ENCODE measurements at places on chromosomes 13 and 19. TPM values are rescaled to one million over a fixed set of nuclear protein-coding genes. Genes with fewer than 3 reads are reported as not detected.

- no peak overlapping the region for H3K4me3 ChIP-seq
- no peaks in the 10 kb centered on the region for H3K27me3 ChIP-seq
- no peak overlapping the region for H3K27ac ChIP-seq
- DNase-seq: no peak
Measured at GRCh38 chr13:114298866-114299265, 15.4 kb upstream of the CHAMP1 start.

DNA sequence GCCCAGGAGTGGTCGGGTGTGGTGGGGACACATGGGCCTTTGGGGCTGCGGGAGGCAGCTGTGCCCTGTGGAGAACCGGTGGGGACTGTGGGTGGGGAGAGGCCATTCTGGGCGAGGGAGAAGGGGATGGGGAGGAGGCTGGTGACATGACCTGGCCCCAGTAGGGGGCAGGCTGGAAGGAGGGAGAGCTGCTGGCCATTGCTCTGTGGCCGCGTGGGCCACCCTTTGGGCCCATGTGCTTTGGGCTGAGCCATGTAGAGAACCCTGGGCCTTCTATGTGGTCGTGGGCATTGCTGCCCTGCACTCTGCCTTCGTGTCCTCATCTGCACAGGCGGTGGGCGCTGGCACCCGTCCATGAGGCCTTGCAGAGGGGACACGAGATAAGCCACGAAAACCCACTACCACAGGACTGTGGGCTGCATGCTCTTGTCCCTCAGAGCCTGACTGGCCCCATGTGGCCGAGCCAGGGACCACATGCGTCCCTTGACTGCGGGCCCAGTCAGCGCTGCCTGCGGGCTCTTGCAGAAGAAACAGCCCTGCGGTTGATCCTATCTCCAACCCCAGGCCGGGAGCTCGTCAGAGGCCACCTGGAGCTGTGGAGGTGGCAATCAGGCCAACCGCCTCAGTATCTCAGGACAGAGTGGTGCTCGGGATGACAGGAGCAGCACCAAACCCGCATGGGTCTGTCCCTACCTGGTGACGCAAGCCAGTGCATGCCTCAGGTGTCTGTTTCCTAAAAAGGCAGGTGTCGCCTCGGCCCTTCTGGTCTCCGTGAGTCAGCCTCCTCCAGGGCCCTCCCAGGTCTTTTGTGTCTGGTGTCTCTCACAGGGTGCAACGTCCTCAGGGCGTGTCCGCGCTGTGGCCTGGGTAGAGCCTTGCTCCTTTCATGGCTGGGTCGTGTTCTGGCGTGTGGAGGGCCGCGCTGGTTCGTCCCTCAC, 14.3 kb downstream of the FZR1 start:
- no peak overlapping the region for H3K4me3 ChIP-seq
- H3K27ac ChIP-seq: no peak overlapping the region
- no peaks in the 10 kb centered on the region for H3K27me3 ChIP-seq

DNA sequence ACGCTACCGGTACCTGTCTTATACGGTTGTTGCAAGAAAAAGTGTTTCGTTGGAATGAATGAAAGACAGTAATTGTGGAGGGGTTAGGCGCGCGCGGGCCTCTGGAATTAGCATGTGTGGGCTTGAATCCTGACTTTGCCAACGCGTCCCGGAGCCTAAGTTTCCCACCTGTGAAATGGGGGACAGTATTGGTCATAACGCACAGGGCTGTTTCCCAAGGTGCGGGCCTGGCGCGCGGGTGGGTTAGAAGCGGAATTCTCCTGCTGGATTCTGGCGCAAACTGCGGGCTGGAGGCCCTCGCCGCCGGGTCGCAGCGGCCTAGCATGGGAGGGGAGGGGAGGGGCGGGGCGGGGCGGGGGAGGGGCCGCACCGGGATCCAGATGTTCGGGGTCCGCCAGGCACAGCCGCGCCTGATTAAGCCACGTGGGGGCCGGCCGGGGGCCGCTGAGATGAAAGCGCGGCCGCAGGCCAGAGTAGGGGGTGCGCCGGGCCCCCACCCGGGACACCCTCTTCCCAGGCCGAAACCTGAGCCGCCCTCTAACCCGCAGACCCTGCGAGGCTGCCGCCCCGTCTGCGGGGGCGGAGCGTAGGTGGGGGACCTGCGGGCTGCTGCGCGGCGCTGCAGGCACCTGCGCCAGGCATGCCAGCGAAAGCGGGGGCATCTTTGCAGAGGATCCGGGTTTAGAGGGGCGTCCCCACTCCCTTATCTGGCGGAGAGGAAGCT, 1.2 kb upstream of the TMEM59L start:
- peaks cover 75% of the 10 kb centered on the region for H3K27me3 ChIP-seq
- H3K27ac ChIP-seq: no peak overlapping the region
- H3K36me3 ChIP-seq: no peaks in the 10 kb centered on the region
- DNase-seq: no peak

- H3K4me3 ChIP-seq: no peak overlapping the region
- H3K27me3 ChIP-seq: no peaks in the 10 kb centered on the region
- no peak for DNase-seq
- H3K36me3 ChIP-seq: no peaks in the 10 kb centered on the region
Measured at GRCh38 chr19:28577233-28577632, 635.7 kb downstream of the UQCRFS1 start.

DNA sequence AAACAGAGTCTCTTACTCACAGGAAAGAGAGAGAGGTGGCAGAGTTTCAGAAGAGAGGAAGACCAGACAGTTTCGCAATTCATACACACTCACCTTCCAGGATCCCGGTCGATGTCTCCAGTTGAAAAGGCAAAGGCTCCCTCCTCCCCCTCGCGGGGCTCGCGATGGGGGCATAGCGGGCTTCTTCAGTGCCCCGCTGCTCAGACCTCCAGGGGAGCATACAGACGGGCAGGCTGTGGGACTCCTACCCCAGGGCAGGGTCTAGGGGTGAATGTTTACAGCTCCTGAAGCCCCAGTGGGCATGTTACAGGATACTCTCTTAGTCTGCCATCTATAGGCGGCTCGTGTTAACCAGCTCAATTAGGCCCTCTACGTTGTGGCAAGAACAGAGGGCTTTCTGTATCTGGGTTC, 139.2 kb downstream of the SLITRK5 start:
- peak overlapping the region; percentile 50 for H3K27ac ChIP-seq
- H3K4me1 ChIP-seq: no peaks in the 10 kb centered on the region
- peak; percentile 62 for DNase-seq
- no peaks in the 10 kb centered on the region for H3K36me3 ChIP-seq

- no peak overlapping the region for H3K27ac ChIP-seq
- H3K27me3 ChIP-seq: no peaks in the 10 kb centered on the region
- no peak for DNase-seq
- no peaks in the 10 kb centered on the region for H3K36me3 ChIP-seq
- no peak overlapping the region for H3K4me3 ChIP-seq
Measured at GRCh38 chr13:71659404-71659803, 207.6 kb downstream of the DACH1 start.

DNA sequence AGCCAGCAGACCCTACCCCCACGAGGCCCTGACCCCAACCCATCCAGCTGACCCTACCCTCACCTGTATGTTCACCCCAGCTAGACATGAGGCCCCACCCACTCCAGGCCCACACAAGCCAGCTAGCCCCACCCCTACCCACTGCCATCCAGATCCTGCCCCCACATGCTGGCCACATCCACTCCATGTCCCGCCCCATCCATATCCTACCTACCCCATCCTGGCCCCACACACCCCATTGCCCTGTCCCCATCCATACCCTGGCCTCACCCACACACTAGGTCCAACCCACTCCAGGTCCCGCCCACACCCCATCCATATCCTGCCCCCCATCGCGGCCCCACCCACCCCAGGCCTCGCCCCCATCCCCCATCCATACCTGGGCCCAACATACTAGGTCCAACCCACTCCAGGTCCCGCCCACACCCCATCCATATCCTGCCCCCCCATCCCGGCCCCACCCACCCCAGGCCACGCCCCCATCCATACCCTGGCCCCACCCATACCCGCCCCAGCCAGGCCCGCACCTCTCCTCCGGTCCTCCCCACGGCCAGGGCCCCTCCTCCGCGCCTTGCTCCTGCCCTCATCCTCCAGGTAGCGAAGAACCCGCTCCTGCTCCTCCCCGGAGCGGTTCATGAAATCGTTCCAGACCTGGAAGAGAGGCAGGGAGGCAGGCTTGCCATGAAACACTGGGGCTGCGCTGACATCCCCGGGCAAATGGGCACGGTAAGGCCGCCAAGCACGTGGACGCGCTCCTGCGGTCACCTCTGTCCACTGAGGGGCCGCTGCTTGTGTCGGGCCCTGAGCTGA, 7.2 kb downstream of the RNU6-9 start:
- DNase-seq: peak; percentile 23
- no peaks in the 10 kb centered on the region for H3K4me1 ChIP-seq
- H3K36me3 ChIP-seq: no peaks in the 10 kb centered on the region
- H3K4me3 ChIP-seq: no peak overlapping the region
- no peak overlapping the region for H3K27ac ChIP-seq

DNA sequence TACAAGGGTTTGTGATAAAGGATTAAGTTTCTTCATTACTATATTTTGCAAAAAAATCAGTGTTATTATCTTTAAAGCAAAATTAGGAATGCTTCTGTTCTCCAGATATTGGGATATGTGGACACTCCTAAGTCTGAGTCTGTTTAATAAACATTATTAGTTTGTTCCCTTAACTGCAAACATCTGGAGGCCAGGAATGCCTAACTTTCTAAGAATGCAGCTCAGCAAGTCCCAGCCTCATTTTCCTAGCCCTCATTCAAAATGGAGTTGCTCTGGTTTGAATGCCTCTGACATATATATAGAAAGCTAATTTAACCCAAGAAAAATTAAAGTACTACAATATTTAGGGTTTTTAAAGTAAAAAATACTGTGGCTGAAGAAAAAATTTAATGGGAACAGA, 33.6 kb upstream of the EDNRB start:
- H3K36me3 ChIP-seq: no peaks in the 10 kb centered on the region
- H3K27ac ChIP-seq: no peak overlapping the region
- H3K27me3 ChIP-seq: no peaks in the 10 kb centered on the region
- no peaks in the 10 kb centered on the region for H3K4me1 ChIP-seq
- DNase-seq: no peak
- no peak overlapping the region for H3K4me3 ChIP-seq

DNA sequence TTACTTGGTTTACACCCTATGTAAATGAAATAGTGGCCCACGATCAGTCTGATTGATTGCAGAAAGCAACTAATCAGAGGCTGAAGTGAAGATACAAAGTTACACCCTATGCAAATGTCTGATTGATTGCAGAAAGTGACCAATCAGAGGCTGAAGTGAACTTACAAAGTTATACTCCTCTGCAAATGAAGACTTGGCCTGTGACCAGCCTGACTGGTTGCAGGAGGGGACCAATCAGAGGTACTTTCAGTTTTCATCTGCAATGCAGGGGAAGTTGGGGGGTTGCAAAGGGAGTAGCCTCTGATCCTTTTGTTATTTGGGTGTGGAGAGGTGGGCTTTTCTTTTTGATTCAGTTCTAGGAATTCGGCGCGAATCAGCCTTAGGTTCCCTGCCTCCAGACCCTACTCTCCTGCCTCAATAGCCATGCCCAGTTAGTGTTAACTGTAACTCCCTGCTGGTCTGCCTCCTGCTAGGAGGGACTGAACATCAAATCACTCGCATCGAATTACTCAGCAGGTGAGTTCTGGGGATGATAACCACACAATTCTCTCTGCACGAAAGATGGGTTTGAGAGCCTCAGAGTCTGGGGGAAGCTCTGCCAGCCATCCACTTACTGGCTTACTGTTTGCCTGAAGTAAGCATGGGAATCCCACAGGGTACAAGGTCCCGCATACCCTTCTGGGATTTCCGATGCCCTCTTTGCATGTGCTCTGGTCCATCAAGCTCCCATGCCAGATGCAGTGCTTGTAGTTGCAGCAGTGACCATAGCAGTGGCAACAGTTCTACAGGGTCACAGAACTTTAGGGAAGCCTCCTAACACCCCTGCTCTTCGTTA, 7.5 kb downstream of the ARL11 start:
- no peak overlapping the region for H3K4me3 ChIP-seq
- no peaks in the 10 kb centered on the region for H3K4me1 ChIP-seq
- DNase-seq: no peak
- no peaks in the 10 kb centered on the region for H3K36me3 ChIP-seq
- no peak overlapping the region for H3K27ac ChIP-seq

- H3K4me3 ChIP-seq: no peak overlapping the region
- no peaks in the 10 kb centered on the region for H3K36me3 ChIP-seq
- peak; percentile 87 for DNase-seq
- H3K27ac ChIP-seq: peak overlapping the region; percentile 54
Measured at GRCh38 chr19:55519451-55520311, 17.3 kb downstream of the SBK2 start.

DNA sequence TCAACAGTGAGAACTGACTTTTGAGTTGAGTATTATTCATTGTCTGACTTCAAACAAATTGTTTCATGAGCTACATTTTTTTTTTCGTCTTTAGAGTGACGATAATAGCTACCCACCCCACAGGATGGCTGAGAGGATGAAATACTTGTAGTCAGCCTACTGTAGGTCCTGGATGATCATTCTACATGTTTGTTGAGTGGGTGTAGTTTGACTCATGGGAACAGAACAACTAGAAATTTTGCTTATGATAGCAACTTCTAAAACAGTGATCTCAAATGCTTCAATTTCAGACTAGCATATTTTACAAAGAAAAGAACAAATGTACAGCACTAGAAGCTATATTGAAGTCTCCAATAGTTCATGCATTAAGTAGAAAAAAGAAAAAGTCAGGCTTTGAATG, 651.8 kb downstream of the PCDH9 start:
- no peaks in the 10 kb centered on the region for H3K27me3 ChIP-seq
- no peak overlapping the region for H3K4me3 ChIP-seq
- H3K36me3 ChIP-seq: no peaks in the 10 kb centered on the region
- no peak for DNase-seq
- H3K27ac ChIP-seq: no peak overlapping the region

DNA sequence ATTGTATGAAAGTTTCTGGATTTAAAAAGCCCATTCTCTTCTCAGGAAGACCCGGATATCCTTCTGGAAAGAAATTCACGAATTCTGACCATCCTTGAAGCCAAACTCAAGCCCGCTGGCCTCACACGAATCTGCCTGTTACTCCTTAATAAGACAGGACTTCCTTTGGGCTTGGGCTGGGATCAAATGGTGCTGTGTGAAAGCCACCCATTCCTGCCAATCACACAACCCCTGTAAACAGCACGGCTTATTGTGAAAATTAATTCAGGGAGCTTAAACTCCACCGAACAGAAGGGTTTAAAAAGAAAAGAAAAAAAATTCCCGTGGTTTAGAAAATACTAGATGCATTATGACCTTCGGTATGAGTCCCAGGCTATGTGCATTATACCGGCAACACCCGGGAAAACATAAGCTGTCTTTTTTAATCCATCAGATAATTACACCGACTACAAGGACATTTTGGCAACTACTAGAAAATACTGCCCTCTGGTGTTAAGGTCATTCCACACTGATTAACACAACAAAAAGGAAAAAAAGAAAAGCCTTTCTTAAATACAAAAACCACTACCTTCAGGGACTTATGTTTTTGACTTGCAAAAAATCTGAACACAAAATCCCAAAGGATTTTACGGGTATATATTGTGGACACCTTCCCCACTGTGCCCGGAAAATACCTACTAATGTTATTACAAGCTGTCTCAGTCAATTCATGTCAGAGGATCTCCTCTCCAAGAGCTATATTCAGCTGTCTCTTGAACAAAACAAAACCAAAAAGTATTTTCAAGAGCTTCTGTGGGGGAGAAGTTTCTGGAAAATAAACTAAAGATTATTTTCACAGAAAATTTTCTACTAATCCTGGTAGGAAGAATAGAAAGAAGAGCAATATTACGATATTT, 76.0 kb upstream of the LSM14A start:
- H3K4me1 ChIP-seq: 0 out of 2 replicates have a peak, but pooled peaks cover 3% of the 10 kb centered on the region
- no peak overlapping the region for H3K27ac ChIP-seq
- H3K27me3 ChIP-seq: no peaks in the 10 kb centered on the region
- DNase-seq: peak; percentile 72

Gene WDFY2
- total RNA-seq: 4.1 TPM

Gene MATK
- total RNA-seq: not detected

Gene ZFP82
- 0.35 TPM for total RNA-seq

Gene ZBTB32
- total RNA-seq: not detected

Gene PTGER1
- total RNA-seq: 2.4 TPM

Gene ZNF529
- 3.1 TPM for total RNA-seq

Gene CYP4F11
- total RNA-seq: 0.11 TPM

Gene HPN
- total RNA-seq: not detected
